ENCODE measurements at places on chromosomes 5 and 9. TPM values are rescaled to one million over a fixed set of nuclear protein-coding genes. Genes with fewer than 3 reads are reported as not detected.

The MCC gene
- total RNA-seq: 16.7 TPM

The HAVCR1 gene
- total RNA-seq: 0.29 TPM

The TLX3 gene
- 0.58 TPM for total RNA-seq

The LPCAT1 gene
- total RNA-seq: 80.9 TPM

The OSMR gene
- total RNA-seq: 46.7 TPM

The PSD2 gene
- 0.13 TPM for total RNA-seq

The AJM1 gene
- total RNA-seq: 0.75 TPM

The SLC35D2 gene
- total RNA-seq: 50.4 TPM

The UGT3A2 gene
- total RNA-seq: 0.21 TPM

The GOLGA1 gene
- 12.5 TPM for total RNA-seq

The IL17B gene
- total RNA-seq: not detected

The MEGF10 gene
- total RNA-seq: 1.3 TPM

DNA sequence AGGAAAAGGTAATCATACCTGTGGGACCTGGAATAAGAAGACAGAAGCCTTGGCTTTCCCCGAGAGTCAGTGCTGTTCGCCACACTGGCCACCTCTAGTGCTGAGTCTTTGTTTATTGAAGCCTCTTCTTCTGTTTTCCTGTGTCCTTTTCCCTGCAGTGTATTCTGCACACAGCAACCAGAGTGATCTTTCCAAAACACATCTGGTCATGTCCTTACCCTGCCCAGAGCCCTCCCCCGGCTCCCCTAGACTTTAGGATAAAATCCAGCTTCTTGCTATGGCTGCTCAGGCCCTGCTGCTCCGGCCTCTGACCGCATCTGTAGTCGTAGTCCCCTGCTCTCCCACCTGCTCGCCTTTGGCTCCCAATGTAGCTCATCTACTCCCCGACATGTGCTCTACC lies 28.3 kb downstream of the GALNT10 start:
- DNase-seq: no peak

DNA sequence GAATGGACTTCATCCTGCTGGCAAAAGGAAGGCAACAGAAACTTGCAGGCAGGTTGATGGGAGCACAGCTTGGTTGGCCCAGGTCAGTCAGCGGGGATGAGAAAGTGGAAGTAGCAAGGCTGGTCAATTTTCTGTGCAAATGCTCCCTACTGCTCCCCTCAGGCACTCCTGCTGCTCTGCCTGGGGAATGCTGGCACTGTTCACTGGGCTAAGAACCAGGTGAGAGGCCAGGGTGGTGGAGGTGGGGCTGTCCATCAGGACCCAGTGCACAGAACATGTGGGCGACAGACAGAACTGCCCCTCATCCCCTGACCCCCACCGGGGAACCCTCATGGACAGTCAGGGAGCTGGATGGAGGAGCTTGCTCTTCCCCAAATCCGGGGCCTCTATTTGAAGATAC lies 593.1 kb downstream of the IRX1 start:
- no peak for DNase-seq

DNA sequence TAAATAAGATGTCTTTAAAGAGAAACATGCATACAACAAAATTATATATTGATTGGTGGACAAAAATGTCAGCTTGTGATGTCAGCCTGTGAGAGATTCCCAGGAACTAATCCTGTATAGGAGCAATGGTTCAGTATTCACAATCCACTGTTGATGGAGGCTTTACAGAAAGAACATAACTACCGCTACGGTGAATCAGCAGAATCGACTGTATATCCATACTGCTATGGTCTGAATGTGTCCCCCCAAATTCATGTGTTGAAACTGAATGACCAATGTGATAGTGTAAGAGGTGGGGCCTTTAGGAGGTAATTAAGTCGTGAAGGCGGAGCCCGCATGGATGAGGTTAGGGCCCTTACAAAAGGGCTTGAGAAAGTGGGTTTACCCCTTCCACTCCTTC lies 40.4 kb upstream of the TBC1D2 start:
- no peak for DNase-seq

DNA sequence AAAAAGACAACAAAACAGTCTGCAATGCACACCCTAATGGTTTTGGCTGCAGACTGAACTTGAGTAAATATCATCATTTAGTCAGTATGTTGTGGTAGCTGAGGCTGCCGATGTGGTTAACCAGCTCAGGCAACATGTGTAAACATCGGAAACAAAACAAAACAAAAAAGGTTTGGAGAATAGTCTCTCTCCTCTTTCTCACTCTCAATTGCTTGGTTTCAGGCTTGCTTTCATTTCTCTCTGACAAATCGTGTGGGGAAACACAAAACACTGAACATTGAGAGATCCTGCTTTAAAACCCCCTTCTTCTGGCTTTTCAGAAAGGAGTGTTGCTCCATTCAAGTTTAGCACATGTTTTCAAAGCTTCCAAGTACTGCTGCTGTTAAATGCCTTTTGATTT lies 453.3 kb downstream of the BNC2 start:
- no peak for DNase-seq

DNA sequence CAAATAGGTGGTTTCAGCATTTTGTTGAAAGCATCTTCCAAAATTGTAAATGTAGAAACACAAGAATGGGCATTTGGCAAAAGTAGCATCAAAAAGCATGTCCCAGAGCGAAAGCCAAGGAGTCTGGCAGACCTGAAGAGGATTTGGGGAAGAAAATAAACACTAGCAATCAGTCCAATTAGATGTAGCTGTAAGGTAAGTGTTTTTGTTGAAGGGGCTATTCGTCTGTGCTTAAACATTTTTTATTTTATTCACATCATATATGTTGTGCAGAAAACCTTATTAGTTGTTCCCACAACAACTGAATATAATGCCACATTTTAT lies 954.1 kb upstream of the COX7C start:
- no peak for DNase-seq

GRCh38 chr9:119164716-119165115 lies 204.5 kb downstream of the BRINP1 start:
- no peak for DNase-seq

GRCh38 chr9:88794100-88794499 lies 197.2 kb upstream of the S1PR3 start:
- DNase-seq: no peak

- no peak for DNase-seq
Observed at GRCh38 chr5:139823757-139824355, 28.2 kb downstream of the PSD2 start.

GRCh38 chr5:6493681-6494454 lies 45.2 kb downstream of the UBE2QL1 start:
- DNase-seq: no peak

DNA sequence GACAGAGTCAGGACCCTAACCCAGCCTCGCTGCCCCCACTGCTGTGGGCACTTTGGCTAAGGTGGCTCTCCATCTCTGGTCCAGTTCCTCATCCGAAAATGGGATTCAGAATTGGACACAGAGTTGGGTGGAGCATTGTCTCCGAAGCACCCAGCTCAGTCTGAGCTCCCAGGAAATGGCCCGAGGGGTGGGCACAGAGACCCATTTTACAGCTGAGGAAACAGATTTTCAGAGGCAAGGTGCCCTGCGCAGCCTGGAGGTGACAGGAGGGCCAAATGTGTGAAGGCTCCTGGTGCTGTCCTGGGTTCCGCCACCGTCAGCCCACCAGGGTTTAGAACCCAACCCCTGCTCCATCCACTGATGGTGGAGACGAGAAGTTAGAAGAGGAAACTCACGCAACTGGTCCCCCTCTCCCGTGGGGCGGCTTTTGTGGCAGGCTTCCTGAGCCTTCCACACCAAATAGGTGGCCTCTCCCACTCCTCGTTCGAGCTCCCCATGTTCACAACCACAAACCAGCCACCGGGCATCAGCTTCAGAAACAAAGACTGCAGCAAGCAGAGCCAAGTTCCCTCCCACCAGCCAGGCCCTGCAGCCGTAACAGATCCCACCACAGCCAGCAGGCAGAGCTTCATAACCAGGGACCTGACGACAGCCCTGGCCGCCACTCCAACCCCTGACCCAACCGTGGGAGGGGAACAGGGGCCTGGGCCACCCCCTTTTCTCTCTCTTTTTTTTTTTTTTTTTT lies 90.9 kb upstream of the LMX1B start:
- no peak for DNase-seq

DNA sequence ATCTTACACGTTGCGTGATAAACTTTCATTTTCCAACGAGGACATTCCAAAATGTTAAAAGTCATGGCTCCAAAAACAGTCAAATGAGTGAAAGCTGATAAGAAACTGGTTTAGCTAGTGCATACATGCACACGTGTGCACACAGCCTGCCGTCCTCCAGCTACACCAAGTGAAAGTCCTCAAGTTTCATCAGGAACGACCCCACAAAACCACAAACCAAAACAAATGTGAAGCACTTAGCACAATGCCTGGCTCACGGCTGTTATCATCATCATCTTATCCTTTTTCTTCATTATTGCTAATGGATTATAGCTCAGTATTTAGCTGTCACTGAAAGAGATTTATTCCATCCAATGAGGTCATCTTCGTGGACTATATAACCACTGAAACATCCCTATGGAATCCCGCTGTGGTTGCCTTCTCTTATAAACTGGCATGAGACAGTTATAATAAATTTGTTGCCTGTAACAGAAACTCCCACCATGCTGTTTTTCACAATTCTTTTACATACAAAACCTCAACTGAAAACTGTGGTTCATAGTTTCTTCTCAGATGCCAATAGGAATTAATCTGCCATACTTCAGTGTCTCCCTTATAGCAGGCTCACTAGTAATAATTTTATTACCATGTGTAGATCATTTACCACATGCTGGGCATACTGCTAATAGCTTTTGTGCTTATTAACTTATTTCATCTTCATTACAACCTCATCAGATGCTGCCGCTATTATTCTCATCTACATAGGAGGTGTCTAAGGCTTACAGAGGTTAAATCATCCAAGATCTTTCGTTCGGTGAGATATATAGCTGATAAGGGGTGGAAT lies 56.1 kb downstream of the SAXO1 start:
- DNase-seq: peak; percentile 34

DNA sequence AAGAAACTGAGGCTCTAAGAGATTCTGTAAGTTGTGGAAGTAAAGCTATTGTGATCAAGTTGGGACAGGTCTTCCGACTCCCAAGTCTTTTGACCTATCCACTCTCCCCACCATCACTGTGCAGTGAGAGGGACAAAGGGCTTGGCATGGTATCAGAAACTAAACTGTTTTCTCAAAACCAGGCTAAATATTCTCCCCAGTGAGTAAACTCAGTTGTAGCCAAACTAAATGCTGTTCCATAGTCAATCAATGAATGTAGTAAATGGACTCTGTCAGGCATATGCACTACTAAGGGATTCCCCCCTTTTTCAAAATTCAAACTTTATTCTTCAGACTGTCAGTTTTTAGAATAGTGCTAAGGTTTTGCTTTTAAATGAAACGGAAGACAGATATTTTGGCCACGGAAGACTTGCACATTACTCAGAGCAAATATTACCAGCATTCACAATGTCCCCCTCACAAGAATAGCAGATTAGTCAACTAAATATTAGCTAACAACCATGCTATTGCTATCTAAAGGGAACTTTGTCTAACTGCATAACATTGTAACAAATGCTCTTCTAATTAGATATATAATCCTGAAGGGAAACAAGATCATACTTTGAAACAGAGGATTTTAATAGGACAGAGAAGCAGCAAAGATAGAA lies 7.1 kb downstream of the PRKAA1 start:
- no peak for DNase-seq

- no peak for DNase-seq
Observed at GRCh38 chr9:3014178-3014577, 170.3 kb upstream of the PUM3 start.

- DNase-seq: no peak
Observed at GRCh38 chr9:95133325-95133705, 184.2 kb downstream of the FANCC start.

DNA sequence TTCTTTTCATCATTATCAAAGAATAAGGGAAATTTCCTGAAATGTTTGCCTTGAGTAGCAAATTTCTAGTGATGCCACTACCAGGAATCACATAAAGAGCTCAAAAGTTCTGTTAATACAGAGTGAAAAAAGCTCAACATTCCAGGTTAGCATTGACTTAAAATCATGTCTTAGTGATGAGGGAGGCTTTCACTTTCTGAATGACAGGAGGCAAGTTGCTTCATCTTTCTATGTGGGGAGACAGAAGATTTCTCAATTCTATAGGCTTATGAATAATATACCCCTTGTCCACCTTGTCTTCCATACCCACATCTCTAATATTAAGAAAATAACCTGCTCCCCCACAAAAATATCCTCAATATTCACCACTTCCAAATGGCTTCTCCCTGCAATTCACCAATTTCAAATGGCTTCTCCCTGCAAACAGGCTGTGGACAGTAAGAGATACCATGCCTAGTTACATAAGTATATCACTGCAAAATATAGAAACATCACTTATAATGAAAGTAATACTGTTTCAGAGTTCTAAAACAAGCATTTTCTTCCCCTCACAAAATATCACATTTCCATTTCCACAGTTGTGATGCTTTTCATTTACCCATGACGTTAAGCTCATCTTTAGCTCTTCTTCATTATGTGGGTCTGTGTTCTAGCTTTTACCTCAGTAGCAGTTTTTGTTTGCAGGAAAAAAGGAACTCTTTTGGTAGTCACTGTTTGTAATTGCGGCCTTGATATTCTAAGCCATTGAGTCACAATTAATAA lies 2.2 kb upstream of the JAK2 start:
- DNase-seq: no peak

- no peak for DNase-seq
Observed at GRCh38 chr5:102154291-102154690, 141.8 kb downstream of the SLCO4C1 start.

- no peak for DNase-seq
Observed at GRCh38 chr9:130020618-130021017, 22.4 kb downstream of the FNBP1 start.

DNA sequence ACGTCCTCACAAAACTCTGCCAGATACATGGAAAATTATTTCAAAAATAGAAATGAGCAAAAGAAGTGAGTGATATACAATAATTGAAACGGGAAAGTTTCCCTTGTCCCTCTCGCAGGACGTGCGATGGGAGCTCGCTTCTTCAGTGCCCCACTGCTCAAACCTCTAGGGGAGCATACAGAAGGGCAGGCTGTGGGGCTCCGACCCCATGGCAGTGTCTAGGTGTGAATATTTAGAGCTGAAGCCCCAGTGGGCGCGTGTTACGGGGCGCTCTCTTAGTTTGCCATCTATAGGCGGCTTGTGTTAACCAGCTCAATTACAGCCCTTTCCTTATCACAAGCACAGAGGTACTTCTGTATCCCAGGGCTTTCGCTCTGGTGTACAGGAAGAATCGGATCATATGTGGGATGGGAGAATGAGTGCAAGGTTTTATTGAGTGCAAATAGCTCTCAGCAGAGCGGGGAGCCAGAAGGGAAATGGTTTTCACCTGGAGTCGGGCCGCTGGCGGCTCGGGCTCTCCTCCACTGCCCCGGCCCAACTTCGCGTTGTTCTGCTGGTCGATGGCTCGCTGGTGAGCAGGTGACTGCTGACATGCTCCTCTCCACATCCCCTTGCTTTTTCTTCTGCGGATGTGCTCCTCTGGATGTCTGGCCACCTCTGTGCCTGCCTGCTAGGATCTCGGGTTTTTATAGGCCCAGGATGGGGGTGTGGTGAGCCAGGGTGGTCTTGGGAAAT lies 334.0 kb upstream of the PTPRD start:
- DNase-seq: no peak
